MCF 10A (cell line): ENCODE measurements at places on chromosomes 3 and 15. TPM values are rescaled to one million over a fixed set of nuclear protein-coding genes. Genes with fewer than 3 reads are reported as not detected.

Gene CYP1A2
- total RNA-seq: not detected in 2 replicates

Gene FEZF2
- not detected in 2 replicates for total RNA-seq

Gene ANKRD34C
- not detected in 2 replicates for total RNA-seq

Gene FSTL1
- 49.4 and 56.4 TPM in 2 replicates for total RNA-seq

Gene EPB42
- not detected in 2 replicates for total RNA-seq

Gene CPN2
- total RNA-seq: not detected in 2 replicates

Gene ESYT3
- total RNA-seq: 0.44 and 1.0 TPM in 2 replicates

Gene FRMD5
- total RNA-seq: 0.71 and 0.98 TPM in 2 replicates

Gene ALG1L2
- not detected in 2 replicates for total RNA-seq

Gene SLC22A13
- total RNA-seq: 1.7 and 1.9 TPM in 2 replicates

Gene VGLL3
- total RNA-seq: 6.3 and 12.2 TPM in 2 replicates

Gene C3orf52
- total RNA-seq: 10.4 and 16.1 TPM in 2 replicates

Gene IGF2BP2
- total RNA-seq: 108 and 154 TPM in 2 replicates

Gene ARL6
- 4.1 and 4.7 TPM in 2 replicates for total RNA-seq

Gene CYP1A1
- total RNA-seq: not detected in 2 replicates

Gene TEX55
- not detected in 2 replicates for total RNA-seq

Gene CP
- 0.37 TPM in 1 of 2 replicates, not detected in the other for total RNA-seq

Gene GOLGA8T
- 0.59 and 0.61 TPM in 2 replicates for total RNA-seq

Gene SLC9C1
- not detected in 2 replicates for total RNA-seq

Gene RAD51
- 6.1 and 7.1 TPM in 2 replicates for total RNA-seq
